Activated T-helper 1 cell treated with anti-CD3 and anti-CD28 coated beads, Interleukin-12 subunit alpha, Interleukin-12 subunit beta, Interleukin-2, Interleukin-4 antibody, amounts not matched to agents 30 ng/mL and 10 ng/mL and 1 ng/mL, durations not matched to agents 14 hours and 24 hours and 36 hours (primary cell): ENCODE measurements at places on chromosomes 12 and 14. TPM values are rescaled to one million over a fixed set of nuclear protein-coding genes. Genes with fewer than 3 reads are reported as not detected.
A peak's percentile ranks its signal among the peaks of the same experiment; 100 is the strongest.

BCL11B gene
- total RNA-seq = 43.5 and 45.4 TPM in 2 replicates

TAS2R19 gene
- total RNA-seq = 3.6 and 4.3 TPM in 2 replicates

FZD10 gene
- not detected in 2 replicates for total RNA-seq

CDCA3 gene
- total RNA-seq = 27.2 and 32.5 TPM in 2 replicates

DNA sequence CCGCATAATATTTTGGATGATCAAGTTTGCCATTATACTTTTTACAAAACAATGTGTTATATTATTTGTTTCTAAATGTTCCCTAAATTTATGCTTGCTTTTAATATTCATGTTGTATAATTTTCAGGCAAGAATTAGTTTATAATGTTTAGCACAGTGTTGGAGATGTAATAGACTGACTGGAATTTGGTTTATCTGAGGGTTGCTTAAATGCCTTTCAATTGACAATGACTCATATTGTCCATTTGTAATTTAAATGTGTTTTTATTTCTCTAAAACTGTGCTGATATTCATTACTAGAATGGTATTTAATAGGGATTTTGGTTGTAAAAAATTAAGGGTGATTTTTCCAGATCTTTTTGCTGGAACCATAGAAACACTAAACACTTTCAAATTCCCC lies 788.4 kb downstream of the SLC6A15 start:
- H3K36me3 ChIP-seq = no peaks in the 10 kb centered on the region
- DNase-seq = no peak
- no peak overlapping the region for H3K27ac ChIP-seq

- H3K4me1 ChIP-seq = peaks cover 66% of the 10 kb centered on the region
- peak overlapping the region; percentile 61 for H3K27ac ChIP-seq
Observed at GRCh38 chr14:95497561-95498011, 18.9 kb downstream of the SYNE3 start.

DNA sequence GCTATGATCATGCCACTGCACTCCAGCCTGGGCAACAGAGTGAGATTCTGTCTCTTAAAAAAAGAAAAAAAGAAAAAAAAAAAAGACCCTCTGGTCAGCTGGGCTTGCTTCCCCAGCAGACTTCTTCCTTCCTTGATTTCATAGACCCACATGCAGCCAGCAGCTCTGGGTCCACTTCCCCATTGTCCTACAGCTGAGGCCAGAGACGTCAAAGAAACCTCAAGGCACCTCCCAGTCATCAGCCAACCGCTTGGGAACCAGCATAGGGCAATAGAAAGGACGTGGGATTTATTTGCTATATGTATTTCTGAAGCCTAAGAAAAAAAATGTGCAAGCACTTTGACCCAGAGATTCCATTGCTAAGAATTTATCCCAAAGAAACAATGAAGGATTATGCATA lies 35.4 kb upstream of the SPPL3 start:
- H3K36me3 ChIP-seq = no peaks in the 10 kb centered on the region
- no peak overlapping the region for H3K4me3 ChIP-seq
- H3K27me3 ChIP-seq = peaks cover 6% of the 10 kb centered on the region
- DNase-seq = no peak
- H3K27ac ChIP-seq = no peak overlapping the region
- H3K4me1 ChIP-seq = peaks cover 1% of the 10 kb centered on the region

DNA sequence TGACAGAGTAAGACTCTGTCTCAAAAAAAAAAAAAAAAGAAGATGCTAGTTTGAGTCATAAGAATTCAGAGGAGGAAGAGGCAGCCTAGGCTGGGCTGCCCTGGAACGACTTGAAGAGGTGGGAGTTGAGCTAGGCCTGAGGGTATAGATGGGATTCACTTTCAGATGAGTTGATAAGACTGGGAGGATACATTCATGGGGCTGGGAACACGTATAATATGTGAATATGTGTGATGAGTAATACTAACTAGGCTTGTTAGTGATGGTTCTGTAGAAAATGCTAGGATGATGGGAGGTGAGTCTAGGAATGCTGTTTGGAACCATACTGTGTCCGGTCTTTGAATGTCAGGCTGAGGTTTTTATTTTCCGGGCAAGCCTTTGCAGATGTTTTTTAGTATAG lies 9.0 kb downstream of the PLEKHA5 start:
- no peaks in the 10 kb centered on the region for H3K36me3 ChIP-seq
- H3K4me3 ChIP-seq = no peak overlapping the region
- no peak overlapping the region for H3K27ac ChIP-seq
- H3K4me1 ChIP-seq = no peaks in the 10 kb centered on the region

DNA sequence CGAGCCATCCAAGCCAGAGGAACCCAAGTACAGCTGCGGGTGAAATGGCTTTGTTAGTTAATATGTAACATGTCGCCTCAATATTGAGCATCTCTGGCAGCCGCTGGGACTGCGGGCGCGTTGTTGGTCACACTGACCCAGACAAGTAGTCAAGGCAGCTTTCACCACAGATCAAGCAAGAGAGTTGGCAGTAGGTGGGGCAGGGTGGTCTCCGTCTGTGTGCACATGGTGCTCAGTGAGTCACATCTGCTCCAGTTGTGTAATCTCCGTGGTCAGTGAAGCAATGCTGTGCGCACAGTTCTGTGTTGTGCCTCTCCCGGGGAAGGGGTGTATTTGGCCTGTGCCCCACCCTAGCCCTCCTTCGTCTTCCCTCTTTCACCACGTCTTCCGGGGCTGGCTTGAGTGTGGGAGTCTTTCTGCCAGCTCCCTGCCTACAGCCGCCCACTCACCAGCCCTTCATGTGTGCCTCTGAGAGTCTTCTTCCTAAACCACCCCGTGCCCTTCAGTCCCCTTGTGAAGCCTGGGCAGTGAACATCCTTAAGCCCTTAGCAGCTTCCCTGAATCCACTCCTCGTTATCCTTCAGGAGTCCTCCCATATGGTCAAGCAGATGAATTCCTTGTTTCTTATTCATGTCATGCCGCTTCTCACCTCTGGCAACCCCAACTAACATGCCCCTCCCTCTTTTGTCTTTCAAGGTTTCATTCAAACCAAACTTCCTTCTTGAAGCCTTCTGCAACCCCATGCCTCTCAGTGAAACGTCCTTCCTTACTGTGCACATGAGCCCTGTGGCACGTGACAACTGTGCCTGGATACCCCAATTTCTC lies 242.1 kb downstream of the CACNA1C start:
- H3K4me3 ChIP-seq = no peak overlapping the region
- DNase-seq = no peak
- no peak overlapping the region for H3K27ac ChIP-seq
